ENCODE measurements at places on chromosomes 2 and 18.

DNA sequence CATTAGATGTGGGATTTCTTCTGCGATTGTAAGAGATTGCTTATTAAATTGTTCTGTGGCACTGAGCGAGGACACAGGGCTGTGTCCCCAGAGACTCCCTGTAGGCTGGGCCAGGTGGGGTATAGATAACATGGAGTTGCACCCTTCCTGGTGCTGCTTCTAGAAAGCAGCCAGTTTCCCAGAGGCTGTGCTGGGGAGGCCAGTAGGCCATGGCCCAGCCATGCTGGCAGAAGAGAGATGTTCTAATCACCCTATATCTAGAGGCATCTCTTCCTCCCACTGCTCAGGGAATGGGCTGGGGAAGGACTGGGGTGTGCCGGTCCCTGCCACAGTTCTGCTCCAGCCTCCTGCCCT lies 66.9 kb downstream of the HS1BP3 start:
- DNase-seq, result no peak

- DNase-seq, result no peak
These were observed 109.8 kb downstream of the MAP3K20 start for GRCh38 chr2:173185437-173185836.

DNA sequence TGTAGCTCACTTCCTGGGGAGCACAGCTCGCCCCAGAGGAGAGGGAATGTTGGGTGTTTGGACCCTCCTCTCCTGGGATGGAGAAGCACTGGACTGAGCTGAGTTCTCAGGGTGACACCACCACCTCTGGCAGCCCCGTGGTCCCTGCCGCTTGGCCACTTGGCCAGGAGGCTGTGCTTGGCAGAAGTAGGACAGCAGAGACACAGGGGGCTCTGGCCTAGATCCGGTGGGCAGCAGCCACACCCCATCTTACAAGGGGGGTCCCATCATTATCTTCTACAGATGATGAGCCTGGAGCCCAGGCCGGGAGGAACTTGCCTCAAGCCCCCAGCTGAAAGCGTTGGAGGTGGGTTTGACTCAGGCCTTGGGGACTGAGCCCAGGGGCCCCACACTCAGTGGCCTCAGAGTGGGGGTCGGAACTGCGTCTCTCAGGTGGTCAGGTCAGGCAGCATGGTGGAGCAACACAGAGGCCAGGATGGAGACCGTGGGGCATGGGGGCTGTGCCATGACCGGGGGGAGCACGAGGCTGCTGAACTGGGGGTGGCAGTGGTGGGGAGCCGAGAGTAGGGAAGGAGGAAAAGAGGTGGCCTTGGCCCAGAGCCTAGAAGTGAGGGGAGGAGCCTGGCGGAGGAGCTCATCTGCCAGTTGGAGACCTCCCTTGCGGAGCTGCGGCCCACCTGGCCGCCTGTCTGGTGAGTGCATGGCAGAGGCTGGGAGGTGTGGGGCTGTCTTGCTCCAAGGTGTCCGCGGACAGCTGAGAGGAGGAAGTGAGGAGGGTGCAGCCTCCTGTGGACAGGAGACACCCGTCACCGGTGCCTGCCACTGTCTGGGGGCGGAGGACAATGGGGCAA lies 63.6 kb upstream of the HDAC4 start:
- no peak for DNase-seq

DNA sequence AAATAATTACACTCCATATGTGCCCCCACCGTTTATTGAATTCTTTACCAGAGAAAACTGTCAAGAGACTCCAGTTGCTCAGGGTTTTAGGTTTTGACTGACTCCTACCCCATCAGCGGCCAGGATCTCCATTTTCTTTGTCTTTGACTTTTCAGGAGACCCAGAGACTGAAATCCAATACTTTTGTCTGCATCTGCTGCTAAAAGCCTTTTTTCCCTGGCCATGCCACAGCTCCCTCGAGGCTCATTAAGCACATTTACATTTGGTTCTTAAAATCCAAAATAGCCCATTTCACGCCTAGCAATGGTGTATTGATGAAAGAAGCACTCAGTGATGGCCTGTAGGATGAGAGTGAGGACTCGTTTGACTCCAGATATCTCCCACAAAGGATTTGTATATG lies 332.6 kb upstream of the ACVR2A start:
- no peak for DNase-seq

DNA sequence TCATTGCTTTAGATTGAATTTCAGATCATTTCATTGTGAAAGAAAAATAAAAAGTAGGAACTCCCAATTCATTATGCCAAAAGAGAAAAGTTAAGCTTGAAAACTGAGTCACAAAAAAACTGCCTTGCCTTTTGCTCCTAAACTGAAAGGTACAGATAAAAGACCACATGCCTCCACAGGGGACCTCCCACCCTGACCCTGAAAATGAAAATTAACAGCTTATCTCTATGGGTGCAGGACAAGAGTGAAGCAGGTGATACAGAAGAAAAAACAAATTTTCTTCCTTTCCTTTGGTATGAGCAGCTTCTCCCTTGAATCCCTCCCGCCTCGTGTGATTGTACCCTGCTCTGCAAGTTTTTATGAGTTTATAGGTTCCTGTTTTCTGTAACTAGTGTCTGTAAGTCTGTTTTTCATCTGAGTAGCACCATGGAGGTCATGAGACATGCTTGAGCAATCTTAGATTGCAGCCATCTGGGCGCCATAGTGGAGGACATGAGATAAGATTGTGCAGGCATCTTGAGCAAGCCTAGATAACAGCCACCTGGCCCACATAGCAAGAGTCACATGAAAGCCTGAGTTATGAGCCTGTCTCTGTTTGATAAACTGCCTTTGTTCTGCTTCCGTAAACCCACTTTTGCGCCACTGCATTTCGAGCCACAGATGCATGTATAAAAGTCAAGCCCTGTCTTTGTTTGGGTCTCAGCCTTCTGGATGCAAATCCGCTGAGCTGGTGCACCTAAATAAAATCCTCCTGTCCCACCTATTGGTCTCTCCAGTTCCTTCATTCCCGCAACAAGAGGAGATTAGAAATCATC lies 56.2 kb upstream of the DYNC1I2 start:
- no peak for DNase-seq

DNA sequence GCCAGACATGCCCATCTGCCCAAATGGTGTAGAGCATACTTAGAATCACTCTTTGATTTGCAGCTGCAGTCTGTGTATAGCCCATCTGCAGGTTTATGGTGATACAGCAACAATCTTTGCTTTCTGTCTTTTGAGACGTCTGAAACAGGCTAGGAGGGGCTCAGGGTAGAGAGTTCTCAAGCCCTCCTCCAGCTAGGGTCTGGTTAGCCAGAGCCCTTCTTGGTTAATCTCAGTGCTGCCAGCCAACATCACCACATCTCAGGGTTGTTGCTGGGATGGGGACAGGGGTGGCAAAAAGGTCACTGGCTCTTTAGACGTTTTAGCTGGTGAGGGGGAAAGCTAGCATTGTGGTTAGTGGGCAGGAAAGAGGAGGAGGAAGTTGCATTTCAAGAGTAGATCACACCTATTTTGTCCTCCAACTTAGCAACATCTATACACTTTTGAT lies 136.6 kb upstream of the ACAA2 start:
- no peak for DNase-seq

- no peak for DNase-seq
These were observed 425.2 kb downstream of the METTL4 start for GRCh38 chr18:2146092-2146491.

DNA sequence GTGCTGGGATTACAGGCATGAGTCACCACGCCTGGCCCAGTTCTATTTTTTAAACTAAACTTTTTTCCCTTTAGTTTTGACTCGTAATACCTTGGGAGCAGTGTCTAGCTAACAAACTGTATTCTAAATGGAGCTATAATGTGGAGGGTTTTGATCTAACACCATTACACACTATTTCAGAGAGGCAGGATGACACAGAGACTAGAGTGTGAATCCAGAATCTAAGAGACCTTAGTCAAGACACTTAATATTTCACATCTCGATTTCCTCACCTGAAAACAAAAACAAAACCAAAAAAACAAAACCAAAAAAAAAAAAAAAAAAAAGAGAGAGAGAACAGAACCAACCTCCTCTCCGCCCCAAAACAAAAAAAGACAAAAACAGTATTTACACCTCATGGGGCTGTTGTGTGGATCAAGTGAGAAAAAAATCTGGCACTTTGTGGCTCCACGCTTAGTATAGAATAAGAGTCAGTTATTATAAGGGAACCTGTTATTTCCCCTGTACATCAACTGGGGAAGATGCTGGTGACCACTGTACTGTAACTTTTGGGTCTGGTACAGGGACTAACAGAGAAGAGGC lies 31.3 kb downstream of the DARS1 start:
- no peak for DNase-seq

- no peak for DNase-seq
These were observed 296.7 kb upstream of the KCNH7 start for GRCh38 chr2:163135256-163135655.

DNA sequence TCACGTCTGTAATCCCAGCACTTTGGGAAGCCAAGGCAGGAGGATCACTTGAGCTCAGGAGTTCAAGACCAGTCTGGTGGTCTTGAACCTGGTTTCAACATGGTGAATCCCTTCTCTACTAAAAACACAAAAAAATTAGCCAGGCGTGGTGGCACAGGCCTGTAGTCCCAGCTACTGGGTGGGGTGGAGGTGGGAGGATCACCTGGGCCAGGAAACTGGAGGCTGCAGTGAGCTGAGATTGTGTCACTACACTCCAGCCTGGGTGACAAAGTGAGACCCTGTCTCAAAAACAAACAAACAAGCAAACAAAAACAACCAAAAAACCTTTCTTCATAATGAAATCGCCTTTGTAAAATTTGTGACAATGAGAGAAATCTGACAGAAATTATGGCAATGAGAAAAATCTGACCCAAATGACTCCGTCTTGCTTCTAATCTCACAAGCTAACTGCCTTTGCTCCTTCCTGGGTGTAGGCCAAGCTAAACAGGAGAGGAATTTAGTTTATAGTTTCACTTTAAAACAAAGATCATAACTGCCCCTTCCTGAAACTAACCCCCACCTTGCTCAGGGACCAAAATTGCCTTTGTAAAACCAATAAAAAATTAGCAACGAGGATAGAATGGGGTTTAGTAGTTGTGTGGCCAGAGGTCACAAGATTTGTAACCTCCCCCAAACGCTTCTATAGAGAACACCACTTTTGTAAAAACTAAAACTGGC lies 60.7 kb upstream of the KIF5C start:
- DNase-seq, result no peak

GRCh38 chr18:12011957-12012549 lies 30.7 kb downstream of the IMPA2 start:
- DNase-seq, result no peak

- no peak for DNase-seq
These were observed 29.3 kb downstream of the EFHD1 start for GRCh38 chr2:232662486-232663260.

DNA sequence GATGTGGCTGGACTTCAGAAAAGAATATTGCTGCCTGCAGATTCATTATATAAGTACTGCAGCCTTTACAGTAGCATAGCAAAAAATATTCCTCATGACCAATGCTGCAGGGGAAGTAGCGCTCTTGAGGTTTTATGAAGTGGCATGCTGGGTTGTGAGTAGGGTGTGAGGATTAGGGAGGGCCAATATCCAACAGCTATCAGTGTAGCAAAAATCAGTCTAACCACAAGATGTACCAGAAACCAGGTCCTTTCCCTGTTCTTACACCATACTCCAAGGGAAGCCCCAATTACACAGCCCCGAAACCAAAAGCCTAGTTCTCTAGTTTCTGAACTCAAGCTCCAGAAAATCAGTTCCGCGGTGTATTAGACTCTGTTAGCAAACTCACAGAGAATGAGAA lies 1082.2 kb upstream of the DDX18 start:
- no peak for DNase-seq

DNA sequence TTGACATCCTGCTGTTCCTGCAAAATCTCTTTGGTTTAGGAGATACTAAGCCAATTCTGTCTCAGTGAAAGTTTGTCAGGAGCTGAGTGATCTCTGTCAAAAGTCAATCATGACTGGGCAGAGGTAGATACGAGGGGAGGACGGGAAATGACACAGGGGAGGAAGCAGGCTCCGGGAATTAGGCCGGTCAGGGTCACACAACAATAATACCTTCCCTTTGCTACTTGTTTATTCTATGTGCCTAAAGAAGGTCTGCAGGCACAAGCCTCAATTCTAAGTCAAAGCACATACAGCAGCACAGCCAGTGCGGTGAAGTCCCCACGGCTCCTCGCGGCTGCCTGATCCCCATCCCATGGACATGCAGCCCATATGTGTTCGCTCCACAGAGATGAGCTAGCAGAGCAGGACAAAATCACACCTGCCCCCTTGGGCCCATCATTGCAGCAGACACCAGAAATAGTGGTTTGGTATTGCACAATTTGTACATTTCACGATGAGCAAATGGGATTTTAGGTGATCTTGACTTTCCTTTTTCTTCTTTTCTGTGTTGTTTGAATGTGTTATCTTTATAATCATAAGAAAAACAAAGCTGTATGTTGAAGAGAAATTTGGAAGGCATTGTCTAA lies 141.4 kb downstream of the VAPA start:
- no peak for DNase-seq

DNA sequence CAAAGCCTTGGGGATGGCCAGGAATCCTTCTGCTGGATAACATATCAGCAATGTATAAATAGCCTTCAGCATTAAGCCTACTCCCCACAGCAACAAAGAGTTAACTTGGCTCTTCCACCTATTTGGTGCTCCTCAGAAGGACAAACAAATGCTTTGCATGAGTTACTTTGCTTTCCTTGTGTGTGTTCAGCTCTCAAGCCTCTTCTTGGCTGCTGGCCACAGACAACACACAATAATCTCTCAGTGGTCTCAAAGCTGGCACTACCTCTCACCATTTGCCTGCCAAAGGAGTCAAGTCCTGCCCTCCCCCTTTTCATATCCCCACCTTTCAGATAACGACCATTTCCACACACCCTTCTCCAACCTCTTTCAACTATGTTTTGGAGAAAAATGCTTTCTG lies 17.5 kb downstream of the FTCDNL1 start:
- DNase-seq, result no peak

DNA sequence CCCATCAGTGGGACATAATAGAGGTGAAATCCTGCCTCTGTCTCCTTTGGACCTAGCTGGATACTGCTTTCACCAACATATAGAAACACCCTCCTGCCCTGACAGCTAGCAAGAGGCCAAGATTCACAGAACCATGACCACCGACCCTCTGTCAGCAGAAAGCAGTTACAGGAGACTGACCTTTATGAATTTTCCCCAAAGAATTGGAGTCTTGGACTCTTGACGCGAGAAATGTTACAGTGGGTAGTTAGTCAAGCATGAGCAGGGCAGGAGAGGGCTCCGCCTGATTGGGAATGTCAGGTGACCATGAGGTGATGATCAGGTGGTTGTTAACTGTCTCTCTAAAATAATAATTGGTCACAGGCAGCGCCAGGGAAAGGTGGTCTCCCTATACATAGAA lies 1002.3 kb downstream of the TDRD15 start:
- DNase-seq, result no peak

- no peak for DNase-seq
These were observed 597.3 kb downstream of the ERBB4 start for GRCh38 chr2:211941216-211941747.

- DNase-seq, result peak; percentile 3
These were observed 36.5 kb downstream of the SEMA4F start for GRCh38 chr2:74690571-74690970.

GRCh38 chr18:55256929-55257289 lies 297.6 kb upstream of the CCDC68 start:
- no peak for DNase-seq

DNA sequence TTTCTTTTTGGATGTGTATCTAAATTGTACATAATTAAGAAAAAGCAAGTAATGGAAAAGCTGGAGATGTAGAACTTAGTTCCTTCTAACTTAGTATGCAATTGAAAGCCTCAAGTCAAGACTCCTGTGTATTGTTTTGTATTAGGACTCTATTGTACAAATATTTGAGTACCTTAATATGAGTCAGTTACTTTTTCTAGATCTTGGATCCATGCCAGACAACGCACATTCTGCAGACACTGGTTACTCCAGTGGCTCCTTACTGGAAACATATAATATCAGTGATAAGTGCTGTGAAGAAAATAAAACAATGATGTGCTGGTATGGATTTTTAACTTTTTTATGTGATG lies 1.5 kb downstream of the SLC39A10 start:
- DNase-seq, result no peak
